ENCODE measurements at places on chromosomes 16 and 17.

DNA sequence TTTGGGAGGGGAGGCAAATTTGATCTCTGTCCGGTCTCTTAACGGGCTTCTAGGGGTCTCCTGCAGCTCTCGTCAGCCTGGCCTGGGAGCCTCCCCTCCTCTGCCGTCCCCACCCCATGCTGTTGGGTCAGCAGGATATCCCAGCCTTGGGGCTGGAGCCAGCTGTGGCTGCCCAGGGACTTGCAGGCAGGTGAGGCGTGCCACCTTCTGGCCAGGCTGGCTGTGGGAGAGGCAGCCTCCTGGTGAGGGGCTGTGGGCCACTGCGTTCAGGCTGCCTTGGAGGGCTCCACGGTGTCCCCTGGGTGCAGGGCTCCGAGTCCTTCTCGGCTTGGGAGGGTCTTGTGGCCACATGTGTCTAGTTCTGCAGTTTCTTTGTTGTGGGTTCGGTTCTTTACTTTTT, 34.6 kb downstream of the TBCD start:
- DNase-seq = no peak

DNA sequence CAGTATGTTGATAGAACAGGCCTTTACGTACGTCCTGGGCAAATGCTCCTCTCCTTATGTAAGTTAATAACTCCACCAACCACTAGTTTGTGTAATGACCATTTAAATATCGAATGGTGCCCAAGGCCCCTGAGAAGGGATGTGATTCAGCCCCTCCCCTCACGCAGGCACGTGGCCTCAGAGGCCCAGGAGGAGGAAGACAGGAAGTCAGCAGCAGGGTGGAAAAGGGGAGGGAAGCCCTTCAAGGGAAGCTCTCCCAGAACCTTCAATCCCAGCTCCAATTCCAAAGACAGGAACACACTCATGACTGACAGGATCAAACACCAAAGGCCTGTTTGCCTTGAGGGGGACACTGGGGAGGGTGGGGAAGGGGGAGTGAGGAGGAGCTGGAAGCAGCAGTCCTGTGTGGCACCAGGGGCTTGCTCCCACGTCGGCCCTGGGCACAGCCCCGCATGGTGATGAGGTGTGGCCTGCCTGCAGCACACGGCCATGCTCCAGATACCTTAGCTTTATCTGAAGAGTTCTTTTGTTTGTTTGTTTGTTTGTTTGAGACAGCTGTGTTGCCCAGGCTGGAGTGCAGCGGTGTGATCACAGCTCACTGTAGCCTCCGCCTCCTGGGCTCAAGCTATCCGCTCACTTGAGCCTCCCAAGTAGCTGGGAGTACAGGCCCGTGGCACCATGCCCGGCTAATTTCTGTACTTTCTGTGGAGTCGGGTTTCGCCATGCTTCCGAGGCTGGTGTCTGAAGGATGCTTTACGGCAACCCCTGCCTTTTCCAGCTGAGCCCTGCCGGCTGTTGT, 105.0 kb downstream of the ZNF778 start:
- peak; percentile 56 for DNase-seq

DNA sequence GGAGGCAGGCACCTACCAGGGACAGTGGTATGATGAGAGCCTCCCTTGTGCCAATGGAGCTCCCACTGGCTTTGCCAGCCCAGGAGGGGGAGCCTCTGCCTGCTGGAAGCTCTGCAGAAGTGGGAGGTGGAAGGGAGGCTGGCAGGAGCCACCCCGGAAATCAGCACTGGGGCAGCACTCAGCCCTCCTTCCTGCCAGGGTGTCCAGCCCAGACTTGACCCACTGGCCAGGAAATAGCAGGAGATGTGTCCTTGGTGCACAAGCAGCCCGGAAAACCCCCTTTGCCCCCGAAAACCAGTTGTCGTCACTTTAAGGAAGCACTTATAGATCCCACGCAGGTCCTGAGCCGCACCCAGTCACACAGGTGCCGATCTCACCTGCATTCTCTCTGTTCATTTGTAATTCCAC, 49.3 kb upstream of the CACNG4 start:
- DNase-seq = no peak

GRCh38 chr16:54412037-54412436, 125.5 kb upstream of the IRX3 start:
- DNase-seq = no peak

DNA sequence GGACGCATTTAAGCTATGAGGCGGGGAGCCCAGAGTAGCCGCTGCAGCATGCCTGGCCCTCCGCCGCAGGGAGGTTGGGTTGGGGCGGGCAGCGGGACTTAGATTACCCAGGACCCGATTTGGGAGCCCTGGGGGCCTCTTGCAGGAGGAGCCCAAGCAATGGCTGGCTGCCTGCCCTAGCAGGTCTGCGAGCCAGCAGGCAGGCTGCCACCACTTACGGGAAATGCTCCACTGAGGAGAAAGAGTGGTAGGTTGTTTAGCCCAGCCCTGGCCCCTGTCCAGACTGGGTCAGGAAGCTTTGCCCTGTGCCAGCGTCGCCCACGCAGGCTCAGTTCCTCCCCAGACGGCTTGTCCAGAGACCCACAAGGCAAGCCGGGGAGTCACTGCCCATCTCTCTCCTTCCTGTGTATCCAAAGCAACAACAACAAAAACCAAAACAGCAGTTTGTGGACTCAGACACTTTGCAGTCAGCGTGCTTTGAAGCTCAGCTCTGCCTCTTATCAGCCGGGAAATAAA, 10.3 kb upstream of the TVP23A start:
- DNase-seq = no peak
